Type B pancreatic cell (in vitro differentiated cells): ENCODE measurements at places on chromosomes 12 and 14. TPM values are rescaled to one million over a fixed set of nuclear protein-coding genes. Genes with fewer than 3 reads are reported as not detected.

Gene CLEC9A
- total RNA-seq = not detected in 2 replicates

Gene PLA2G1B
- not detected in 2 replicates for total RNA-seq

Gene GLT1D1
- 2.5 and 2.6 TPM in 2 replicates for total RNA-seq

Gene SLC39A5
- total RNA-seq = 23.0 and 37.7 TPM in 2 replicates

Gene ITGA5
- 2.5 and 25.9 TPM in 2 replicates for total RNA-seq

Gene B4GALNT1
- 0.64 and 5.9 TPM in 2 replicates for total RNA-seq

Gene LUM
- 32.8 and 49.5 TPM in 2 replicates for total RNA-seq
